Stimulated activated CD8-positive, alpha-beta memory T cell treated with anti-CD3 and anti-CD28 coated beads, Interleukin-2, amount 100 ng/mL, for 1 hour (primary cell): ENCODE measurements at places on chromosomes 3 and 15.

DNA sequence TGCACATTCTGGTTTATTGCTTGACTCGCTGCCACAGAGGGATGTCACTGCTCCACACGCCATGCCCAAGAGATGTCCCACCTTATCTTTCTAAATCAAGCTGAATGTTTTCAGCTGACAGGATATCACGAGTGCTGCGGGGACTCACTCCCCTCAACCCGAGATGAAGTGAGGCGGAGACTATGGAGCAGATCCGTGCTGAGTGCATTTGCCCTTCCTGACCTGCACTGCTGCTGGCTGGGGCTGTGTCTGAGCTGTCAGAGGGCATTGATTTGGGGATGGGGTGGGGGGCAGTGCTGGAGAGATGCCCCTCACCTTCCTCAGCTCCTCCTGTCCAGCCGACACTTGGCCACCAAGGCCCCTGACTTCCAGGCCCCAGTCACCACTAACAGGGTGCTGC is 40.5 kb upstream of the CSPG4 start:
- no peak for DNase-seq

DNA sequence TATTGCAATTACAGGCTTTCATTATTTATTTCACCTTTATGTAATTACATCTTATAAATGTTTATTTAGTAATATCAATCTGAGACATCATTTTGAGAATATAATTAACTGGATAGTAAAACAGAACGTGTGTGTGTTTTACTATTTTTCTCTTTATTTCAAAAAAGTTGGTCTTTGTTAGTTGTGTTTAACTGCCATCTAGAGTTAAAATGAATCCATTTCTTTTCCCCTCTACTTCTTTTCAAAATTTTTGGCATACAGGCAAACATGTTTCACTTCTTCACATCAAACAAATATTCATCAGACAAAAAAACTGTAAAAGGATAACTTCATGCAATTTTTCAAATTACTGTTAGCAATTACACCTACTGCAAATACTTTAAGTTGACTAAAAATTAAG is 61.1 kb downstream of the FEZF2 start:
- DNase-seq: no peak

- DNase-seq: no peak
Observed at GRCh38 chr3:50254577-50255250, 14.2 kb upstream of the SEMA3B start.

DNA sequence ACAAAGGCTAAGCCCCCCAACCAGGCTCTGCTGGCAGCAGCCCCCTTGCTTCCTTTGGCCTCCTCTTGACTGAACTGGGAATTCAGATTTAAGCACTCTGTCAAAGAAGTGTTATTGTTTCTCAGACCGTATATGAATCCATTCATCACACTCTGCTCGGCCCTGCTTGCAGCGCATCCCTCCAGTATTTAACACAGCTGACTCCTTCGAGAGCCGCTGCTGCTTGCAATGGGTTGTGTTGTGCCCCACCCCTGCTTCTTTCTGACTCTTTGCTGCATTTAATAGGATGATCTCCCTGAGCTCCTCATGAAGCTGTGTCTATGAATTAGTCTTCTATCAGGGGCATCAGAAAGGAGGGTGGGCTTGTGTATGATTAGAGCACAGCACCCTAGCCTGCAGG is 31.2 kb downstream of the C3orf20 start:
- no peak for DNase-seq

DNA sequence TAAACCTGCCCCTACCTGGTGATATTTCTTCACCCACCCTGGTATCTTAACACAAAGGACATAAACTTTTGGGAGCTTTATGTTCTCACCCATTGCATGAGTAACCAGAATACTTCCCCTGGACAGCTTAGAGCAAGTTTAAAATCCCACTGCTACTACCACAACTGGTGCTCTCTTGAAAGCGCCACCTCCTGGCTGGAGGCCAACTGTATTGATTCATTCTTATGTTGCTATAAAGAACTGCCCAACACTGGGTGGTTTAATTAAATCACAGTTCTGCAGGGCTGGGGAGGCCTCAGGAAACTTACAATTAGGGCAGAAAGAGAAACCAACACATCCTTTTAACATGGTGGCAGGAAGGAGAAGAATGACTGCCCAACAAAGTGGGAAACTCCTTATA is 592.4 kb downstream of the EPHA3 start:
- no peak for DNase-seq

DNA sequence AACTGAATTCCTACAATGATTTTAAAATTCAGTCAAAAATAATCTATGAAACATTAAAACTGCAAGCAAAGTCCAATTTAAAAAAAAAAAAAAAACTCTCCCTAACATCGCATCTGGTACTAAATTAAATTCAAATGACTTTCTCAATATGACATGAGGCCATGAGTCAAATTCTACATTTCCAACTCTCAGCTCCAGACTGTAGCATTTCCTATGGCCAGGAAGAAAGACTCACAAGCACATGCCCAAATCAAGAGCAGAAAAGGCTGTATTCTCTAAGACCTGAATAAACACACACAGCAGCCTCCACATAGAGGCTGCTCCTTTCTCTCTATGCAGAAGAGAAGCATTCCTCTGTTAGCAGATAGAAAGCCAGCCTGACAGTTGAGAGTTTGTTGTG is 729.2 kb downstream of the ROBO1 start:
- DNase-seq: no peak
